ENCODE measurements at places on chromosomes 1 and 21.

GRCh38 chr1:99363531-99363930 lies 99.2 kb downstream of the PLPPR4 start:
- DNase-seq = no peak

DNA sequence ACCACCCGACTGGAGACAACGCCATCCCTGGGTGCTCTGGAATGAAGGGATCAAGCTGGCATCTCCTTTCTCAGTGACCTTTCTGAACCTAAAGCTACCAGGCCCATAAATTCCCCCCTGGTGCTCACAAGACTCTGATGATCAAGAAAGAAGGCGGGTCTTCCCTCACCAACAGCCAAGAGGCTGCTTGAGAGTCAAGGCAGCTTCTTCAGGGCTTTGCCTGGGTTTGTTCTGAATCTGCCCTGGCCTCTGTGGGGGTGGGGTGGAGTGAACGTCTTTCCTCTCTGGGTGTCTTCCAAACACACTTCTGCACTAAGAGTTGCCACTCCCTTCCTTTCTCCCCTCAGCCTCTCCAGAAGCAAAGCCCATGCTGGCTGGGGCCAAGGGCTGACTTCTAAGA lies 36.1 kb downstream of the CD247 start:
- DNase-seq = peak; percentile 61

DNA sequence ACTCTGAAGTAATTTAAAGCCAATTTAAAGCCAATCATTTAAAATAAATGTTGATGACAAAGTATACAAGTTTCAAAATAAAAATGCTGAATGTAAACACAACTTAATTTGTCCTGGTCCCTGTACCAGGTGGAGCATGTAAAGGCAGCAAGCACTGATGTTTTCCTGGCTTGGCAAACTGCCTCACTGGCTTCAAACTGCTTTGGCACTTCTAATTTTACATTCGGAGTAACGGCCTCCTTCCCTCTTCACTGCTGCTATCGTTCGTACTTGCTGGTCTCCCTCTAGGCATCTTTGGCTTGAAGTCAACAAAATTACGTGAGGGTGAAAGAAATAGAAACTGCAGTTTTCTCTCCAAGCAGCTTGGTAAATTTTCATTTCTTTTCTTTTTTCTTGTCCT lies 287.9 kb downstream of the LTN1 start:
- DNase-seq = no peak

- no peak for DNase-seq
Measured at GRCh38 chr21:39788383-39788782, 43.4 kb downstream of the IGSF5 start.

GRCh38 chr1:234933475-234933874 lies 195.2 kb downstream of the TOMM20 start:
- peak; percentile 53 for DNase-seq

Data from activated CD8-positive, alpha-beta memory T cell treated with anti-CD3 and anti-CD28 coated beads, Interleukin-2, amount 10 ng/mL, durations not matched to agents 7 days and 5 days (primary cell).